Glutamatergic neuron (in vitro differentiated cells): ENCODE measurements at places on chromosomes 2 and 18. TPM values are rescaled to one million over a fixed set of nuclear protein-coding genes. Genes with fewer than 3 reads are reported as not detected.
A peak's percentile ranks its signal among the peaks of the same experiment; 100 is the strongest.

RNU2-63P gene
- 8.2 TPM for total RNA-seq

SERPINB13 gene
- not detected for total RNA-seq

ROCK2 gene
- 34.6 TPM for total RNA-seq

EMX1 gene
- total RNA-seq = 0.54 TPM

LOXHD1 gene
- not detected for total RNA-seq

TRIM43 gene
- 2.3 TPM for total RNA-seq

CXXC1 gene
- 66.3 TPM for total RNA-seq

ARHGEF33 gene
- total RNA-seq = 1.1 TPM

IKZF2 gene
- 1.8 TPM for total RNA-seq

BCL11A gene
- 29.1 TPM for total RNA-seq

SKOR2 gene
- 6.7 TPM for total RNA-seq

RAPGEF4 gene
- 8.7 TPM for total RNA-seq

DNA sequence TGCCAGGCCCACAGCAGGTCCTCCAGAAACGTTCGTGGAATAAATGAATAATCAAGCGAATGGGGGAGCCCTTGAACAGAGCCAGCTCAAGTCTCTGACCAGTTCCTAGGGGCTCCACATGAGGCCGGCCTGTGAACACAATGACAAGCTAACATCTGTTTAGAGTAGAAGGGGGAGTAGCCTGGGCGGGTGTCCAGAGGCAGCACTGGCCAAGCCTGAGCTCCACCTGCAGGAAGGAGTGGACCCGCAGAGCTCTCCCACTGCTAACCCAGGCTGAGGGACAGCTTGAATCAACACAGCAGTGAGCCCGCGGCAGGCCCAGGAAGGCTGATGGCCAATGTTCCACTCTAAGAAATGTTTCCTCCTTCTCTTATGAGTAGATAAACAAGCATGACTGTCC lies 234.8 kb upstream of the RAB6C start:
- no peak for DNase-seq

DNA sequence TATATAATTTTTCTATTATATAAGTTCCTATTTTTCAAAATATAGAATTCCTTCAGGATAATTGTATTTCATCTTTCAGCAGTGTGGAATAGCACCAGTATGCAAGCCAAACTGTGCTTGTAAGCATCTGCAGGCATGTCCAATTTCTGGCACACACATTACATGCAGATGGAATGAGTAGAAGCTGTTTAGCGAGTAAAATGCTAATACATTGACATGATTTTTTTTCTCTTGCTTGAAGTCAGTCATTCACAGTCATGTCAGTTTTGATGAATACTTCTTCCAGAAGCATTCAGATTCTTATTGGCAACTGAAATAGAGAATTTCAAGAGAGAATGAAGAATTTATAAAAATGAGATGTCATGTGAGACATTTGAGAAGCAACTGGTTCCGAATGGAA lies 109.4 kb downstream of the CERS6 start:
- no peak for DNase-seq

- DNase-seq = peak; percentile 72
Observed at GRCh38 chr18:11689669-11690565, 853 bp downstream of the GNAL start.

GRCh38 chr2:74863802-74864248 lies 29.9 kb downstream of the HK2 start:
- DNase-seq = no peak

DNA sequence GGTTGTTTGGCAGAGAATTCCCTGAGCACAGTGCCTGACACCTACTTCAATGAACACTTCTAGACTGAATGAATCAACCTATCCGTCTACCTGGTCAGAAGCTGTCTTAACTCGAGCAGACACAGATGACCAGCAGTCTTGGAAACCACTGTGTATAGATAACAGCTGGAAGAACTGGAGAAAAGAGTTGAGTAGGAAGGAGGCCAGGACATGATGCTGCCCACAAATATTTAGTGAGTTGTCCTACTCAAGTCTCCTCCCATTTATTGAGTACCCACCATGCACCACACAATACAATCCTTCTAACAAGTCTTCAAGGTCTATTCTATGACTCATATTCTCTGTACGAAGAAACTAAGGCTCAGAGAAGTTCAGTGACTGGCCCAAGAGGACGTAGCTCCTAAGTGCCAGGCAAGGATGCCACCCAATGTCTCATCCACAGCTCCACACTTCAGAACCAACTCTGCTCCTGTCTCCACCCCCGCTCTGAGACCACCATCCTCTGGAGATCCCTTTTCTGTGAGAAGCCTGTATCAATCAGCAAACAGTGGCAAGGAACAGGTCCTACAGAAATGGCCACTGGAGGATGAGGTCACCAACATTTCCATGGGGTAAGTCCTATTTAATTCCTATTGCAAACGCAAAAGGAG lies 62.2 kb downstream of the GALNT14 start:
- DNase-seq = no peak

GRCh38 chr18:37453752-37454151 lies 111.8 kb downstream of the CELF4 start:
- DNase-seq = no peak

- DNase-seq = no peak
Observed at GRCh38 chr18:27213123-27213717, 28.1 kb upstream of the CHST9 start.

DNA sequence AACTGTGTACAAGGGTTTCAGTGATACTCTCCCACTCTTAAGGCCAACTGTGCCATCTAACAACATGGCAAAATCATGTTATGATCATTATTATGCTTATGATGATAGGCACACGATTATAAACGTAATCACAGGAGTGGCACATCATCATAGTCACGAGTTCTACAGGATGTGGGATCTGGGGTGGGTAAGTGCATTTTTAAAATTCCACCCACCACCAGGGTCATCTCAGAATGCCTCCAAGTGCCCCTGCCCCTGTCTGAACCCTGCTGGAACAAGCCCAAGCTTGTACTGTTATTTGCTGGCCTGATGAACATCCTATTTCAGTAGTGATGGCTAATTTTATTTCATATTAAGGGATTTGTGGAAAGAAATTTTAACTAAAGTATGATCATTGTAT lies 117.8 kb downstream of the PTPRM start:
- DNase-seq = no peak

DNA sequence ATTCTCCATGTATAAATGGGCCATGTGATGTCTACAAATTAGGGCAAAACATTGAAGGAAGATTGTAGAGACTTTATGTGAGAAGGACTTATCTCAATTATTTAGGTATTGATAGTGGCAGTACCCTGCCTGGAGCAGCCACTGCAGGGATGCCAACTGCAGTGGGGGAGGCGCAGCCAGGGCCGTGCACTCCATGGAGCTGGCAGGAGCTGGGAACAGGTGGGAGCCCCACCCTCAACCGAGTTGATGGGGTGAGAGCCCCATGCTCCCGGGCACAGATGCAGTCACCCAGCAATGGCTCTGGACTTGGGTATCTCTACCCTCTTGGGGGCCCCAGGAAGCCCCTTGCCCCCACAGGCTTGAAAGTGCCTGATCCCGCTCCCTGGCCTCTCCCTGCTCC lies 564.3 kb downstream of the SLC4A3 start:
- no peak for DNase-seq

GRCh38 chr2:1864981-1865421 lies 120.7 kb upstream of the PXDN start:
- peak; percentile 32 for DNase-seq

GRCh38 chr2:71291398-71291797 lies 40.2 kb upstream of the ZNF638 start:
- no peak for DNase-seq

GRCh38 chr2:239285071-239285931 lies 115.5 kb downstream of the HDAC4 start:
- no peak for DNase-seq

DNA sequence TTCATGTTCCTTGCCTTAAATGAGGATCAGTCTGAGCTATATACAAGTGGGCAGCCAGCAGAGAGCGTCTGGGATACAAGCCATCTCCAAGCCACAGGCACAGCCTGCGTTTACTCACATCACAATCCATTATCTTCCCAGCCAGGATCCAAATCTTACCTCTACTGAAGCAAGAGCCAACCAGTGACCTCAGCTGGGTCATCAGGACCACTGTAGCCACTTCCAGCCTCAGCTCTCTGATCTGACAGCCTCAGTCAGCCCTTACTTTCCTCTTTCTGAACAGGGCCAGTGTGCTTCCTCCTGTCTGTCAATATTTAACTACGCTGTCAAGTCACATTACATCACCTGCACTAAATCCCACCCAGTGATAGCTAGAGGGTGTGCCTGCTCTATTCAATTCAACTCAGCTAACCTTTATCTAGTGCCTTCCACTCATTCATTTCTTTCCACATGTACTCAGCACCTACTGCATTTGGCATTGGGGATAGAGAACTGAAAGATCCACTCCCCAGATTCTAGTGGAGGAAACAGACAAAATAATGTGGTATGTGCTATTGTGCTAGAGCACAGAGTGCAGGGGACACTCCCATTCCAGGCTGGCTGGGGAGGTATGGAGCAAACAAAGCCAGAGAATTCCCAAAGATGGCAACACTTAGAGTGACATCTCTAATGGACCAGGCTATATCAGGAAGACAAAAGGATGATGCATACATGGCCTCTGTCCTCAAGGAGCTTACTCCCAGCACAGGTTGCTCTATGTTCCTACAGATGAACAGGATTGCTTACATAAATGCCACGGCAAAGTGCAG lies 146.5 kb downstream of the NCKAP5 start:
- DNase-seq = no peak

- no peak for DNase-seq
Observed at GRCh38 chr18:69002233-69002632, 204.4 kb downstream of the CCDC102B start.

DNA sequence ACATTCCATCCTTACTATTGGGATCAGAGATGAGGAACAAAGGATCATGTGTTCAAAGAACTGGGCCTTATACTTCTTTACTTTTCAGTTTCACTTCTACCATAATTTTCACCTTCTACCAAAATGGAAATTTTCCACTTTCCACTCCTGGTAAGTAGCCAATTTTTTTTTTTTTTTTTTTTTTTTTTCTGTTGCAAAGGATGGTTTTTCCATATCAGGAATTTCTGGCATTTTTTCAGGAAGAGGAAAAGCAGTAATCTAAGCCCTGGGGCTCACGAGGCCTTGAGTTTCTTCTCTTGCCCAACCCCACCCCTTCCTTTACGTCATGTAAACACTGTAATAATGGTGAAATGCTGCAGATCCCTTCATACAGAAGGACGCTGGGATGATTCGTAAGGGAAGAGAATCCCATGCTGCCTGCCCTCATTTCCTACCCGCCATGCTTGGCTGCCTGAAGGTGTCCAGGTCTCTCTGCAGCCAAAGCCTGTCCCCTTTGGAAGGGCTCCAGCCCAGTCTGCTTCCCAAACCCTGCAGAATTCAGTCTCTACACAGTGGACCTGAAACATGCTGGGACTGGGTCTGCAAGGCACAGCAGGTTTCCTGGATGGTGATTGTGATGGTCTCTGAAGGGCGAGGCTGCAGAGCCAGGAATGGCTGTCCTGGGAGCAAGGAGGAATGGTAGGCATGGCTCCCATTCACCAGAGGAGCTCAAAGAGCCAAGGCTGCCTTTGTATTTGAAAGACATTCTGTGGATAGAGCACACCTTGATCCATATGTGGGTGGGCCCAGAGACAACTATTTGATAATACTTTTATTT lies 57.0 kb downstream of the EFR3B start:
- no peak for DNase-seq

DNA sequence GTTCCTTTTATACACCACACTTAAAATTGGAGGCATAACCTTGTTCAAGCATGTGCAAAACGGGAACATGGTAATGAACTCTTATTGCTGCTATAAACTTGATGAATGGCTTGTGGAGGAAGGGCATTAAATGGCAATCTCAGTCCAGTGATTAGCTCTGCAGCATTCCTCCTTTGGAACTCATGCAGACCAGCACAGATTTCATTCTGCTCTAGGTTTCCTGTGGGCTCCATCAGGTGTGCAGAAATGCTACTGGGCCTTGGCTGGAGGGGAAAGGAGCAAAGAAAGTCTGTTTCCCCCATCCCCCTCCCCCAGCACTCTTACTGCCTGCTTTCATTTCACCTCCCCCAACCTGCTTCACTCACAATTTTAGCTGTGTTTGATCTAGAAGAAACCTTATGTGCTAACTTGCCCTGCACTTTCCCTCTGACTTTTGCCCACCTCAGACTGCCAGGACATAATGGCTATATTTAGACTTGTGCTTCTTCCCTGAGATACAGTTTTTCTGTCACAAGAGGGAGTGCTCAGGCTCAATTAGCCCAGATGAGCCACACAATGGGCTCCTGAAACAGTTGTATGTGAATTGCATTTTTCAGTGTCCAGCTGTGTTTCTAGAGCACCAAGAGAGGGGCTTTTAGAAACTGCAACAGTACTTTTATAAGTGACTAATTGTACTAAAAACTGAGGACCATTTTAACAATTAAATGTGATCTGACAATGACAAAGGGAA lies 109.8 kb downstream of the FSHR start:
- DNase-seq = no peak
